AG04450 (cell line): ENCODE measurements at places on chromosomes 6 and 20.

- peak; percentile 4 for DNase-seq
Observed at GRCh38 chr6:73152966-73153757, 72.1 kb downstream of the KHDC1L start.

DNA sequence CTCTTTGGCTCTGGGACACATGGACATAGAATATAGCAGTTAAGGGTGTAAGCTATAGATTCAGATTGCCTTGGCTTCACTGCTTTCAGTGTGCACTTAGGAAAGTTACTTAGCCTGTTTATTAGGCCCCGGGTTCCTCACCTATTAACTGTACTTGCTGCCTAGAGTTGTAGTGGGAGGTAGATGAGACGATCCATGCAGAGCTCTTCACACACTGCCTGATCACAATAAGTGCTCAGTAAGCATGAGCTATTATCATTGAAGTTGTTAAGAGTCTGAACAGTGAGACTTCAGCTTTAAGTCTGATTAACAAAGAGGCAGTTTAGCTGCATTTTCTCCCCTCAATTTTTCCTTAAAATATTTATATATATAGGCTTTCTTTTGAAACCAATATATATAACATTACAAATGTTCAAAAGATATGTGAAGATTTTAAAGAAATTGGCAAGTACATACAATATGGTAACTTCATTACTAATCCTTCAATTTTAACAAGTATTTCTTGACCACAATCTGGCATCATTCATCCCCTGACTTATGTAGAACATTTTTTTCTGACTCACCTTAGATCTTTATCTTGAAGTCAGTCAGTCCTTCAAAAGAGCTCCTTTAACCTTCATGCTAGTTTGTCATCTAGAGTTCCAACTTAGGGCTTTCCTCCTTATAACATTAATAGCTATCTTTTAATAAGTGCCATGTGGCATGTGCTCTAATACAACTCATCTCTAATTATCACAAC lies 20.5 kb upstream of the SUPT3H start:
- DNase-seq: no peak

GRCh38 chr6:47392251-47392650 lies 82.5 kb upstream of the TNFRSF21 start:
- DNase-seq: no peak

DNA sequence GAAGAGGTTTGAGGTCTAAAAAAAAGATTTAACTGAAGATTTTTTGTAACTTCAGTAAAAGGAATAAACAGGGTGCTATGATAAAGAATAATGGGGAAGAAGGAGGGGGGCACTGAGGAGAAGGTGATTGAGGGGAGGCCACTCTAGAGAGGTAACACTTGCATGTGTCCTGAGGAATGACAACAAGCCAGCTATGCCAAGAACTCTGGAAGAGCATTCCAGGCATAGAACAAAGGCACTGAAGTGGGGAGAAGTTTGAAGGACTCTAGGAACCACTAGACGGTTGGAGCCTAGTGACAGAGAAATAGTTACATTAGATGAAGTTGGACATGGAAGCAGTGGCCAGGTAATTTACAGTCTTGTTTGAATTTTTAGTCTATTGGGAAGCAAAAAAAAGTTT lies 10.8 kb upstream of the SF3B5 start:
- no peak for DNase-seq

- DNase-seq: no peak
Observed at GRCh38 chr6:155813548-155813947, 357.9 kb upstream of the NOX3 start.

- no peak for DNase-seq
Observed at GRCh38 chr6:161443848-161444247, 170.0 kb upstream of the AGPAT4 start.

- DNase-seq: no peak
Observed at GRCh38 chr20:19913349-19913748, 103.8 kb upstream of the NAA20 start.

GRCh38 chr20:51486197-51487005 lies 56.1 kb downstream of the NFATC2 start:
- DNase-seq: peak; percentile 37

DNA sequence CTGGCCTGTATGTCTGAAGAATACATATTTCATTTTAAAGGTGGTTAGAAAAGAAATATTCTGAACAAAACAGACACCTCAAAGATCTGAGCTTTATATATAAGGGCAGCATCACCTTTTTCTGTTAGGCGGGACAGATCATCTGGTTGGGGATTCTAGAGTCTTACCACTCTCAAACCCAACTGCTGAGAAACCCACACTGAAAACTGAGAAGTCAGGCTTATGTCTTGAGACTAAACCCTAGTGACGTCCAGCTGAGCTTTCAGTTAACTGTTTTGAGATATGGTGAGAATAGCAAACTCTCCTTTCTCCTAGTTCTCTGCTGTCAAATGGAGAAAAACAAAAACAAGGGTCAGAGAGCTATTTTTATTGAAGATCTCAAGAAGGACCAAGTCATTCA lies 63.7 kb upstream of the CCN6 start:
- DNase-seq: no peak

- DNase-seq: no peak
Observed at GRCh38 chr6:12548526-12548925, 168.0 kb upstream of the PHACTR1 start.

- no peak for DNase-seq
Observed at GRCh38 chr6:150835620-150836019, 29.9 kb upstream of the MTHFD1L start.

GRCh38 chr6:18451756-18452155 lies 64.6 kb downstream of the RNF144B start:
- DNase-seq: no peak

DNA sequence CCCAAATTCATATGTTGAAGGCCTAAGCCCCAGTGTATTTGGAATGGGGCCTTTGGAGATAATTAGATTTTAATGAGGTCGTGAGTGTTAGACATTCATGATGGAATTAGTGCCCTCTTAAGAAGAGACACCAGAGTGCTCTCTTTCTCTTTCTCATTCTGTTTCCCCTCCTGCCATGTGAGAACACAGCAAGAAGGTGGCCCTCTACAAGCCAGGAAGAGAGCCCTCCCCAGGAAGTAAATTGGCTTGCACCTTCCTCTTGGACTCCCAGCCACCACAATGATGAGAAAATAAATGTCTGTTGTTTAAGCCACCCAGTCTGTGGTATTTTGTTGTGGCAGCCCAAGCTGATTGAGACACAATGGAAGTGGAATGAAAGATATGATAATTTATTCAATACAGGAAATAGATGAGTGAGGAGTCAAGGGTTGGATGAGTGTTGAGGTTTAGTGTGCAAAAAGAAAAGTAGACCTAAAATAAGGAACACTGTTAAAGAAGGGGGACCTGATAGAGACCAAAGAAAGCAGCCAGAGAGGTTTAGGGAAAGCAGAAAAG lies 25.9 kb upstream of the ATXN1 start:
- no peak for DNase-seq

- DNase-seq: no peak
Observed at GRCh38 chr20:21259346-21259745, 43.8 kb upstream of the XRN2 start.

DNA sequence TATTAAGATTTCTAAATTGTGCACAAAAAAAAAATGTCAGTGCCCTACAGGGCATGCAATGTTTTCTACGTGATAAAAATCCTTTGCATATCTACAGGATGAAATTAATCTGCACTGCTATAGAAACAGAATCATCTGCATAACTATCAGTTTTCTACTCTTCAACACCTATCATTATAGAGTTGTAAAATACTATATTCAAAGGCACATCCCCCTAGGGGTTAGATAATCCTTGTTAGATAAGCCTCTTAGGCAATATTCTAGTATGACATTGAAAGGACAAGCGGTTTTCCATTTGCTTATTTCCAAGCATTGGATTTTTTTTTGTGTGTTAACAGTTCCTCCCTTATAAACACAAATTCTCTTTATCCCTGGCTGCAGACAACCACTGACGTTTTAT lies 98.7 kb upstream of the LAMA2 start:
- no peak for DNase-seq

GRCh38 chr6:157126183-157127098 lies 196.9 kb downstream of the TMEM242 start:
- no peak for DNase-seq

DNA sequence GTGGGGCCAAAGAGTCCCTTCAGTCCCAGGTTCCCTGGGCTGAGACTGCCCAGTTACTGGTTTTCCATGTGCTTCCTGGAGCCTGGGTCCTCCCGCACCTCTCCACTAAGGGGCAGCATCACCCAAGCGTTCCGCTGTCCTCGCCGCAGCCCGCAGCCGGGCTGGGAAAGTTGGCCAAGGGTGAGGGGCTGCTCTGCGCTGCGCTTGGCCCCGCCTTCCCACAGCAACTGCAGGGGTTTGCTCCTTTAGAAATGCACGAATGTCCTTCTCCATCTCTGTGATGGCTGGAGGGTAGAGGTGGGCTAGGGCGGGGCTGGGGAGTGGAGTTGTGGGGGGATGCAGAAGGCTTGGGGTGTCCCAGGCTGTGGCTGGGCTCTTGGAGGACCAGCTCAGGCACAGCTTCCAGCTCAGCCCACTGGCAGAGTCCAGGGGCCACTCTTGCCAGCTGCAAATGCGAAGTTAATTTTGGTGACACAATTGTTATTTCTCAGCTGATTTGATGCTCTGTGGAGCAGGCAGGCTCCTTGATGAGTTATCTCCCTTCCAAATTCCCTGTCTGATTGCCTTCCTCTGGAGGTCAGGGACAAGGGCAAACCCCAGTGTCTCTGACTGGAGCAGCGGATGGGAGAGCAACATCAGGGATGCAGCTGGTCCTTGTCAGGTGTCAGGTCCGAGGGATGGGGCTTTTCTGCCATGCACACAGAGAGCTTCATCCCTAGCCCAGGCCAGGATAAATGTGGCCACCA lies 63.2 kb downstream of the NOL4L start:
- no peak for DNase-seq

- DNase-seq: no peak
Observed at GRCh38 chr6:41785689-41786450, 1.6 kb upstream of the TOMM6 start.

- DNase-seq: no peak
Observed at GRCh38 chr6:148989585-148989984, 242.8 kb downstream of the UST start.

GRCh38 chr20:51265361-51265760 lies 242.5 kb upstream of the KCNG1 start:
- DNase-seq: no peak

DNA sequence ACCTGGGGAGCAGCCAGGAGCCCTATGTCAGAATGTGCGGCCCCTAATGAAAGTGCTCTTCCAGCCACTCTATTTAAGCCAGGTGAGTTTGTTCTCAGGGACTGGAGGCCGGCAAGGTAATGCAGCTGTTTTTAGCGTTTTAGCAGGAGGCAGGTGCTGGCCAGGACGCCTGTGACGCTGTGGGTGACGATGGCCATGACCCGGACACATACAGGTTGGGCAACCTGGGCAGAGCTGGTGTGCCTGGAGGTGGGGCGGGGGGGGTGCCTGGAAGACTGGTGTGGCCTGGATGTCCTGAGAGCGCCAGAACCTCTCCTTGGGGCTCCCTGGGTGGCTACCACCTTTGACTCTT lies 51.7 kb downstream of the RBM38 start:
- no peak for DNase-seq

DNA sequence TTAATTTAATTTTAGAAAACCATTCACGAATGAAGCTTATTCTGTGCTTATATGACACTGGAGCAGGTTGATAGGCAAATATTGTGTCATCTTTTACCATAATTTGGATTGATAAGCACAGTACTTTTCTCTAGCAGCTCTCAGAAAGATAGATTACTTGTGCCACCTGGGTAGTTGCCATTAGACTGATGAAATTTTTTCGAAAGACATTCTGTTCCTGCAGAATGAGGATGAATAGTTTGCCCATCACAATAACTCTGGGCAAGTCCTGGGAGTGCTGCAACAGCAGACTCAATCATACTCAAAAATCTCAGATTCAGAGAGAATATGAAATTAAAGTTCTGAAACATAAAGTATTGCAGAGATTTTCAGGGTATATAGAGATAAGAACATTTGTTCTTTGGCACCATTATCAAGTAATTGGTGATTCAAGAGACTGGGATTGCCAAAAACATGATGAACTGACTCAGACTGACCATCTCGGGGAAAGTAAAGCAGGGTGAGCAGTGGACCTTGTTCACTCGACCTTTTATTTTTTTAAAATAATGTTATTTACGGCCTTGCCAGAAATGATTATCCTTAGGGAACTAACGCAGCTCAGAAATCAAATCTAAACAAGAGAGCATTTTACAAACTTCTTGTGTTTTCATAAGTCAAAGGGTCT lies 65.8 kb upstream of the PTCHD4 start:
- no peak for DNase-seq

GRCh38 chr6:132063738-132064137 lies 112.6 kb upstream of the CCN2 start:
- peak; percentile 47 for DNase-seq

GRCh38 chr6:134372603-134373281 lies 54.8 kb upstream of the SGK1 start:
- no peak for DNase-seq

DNA sequence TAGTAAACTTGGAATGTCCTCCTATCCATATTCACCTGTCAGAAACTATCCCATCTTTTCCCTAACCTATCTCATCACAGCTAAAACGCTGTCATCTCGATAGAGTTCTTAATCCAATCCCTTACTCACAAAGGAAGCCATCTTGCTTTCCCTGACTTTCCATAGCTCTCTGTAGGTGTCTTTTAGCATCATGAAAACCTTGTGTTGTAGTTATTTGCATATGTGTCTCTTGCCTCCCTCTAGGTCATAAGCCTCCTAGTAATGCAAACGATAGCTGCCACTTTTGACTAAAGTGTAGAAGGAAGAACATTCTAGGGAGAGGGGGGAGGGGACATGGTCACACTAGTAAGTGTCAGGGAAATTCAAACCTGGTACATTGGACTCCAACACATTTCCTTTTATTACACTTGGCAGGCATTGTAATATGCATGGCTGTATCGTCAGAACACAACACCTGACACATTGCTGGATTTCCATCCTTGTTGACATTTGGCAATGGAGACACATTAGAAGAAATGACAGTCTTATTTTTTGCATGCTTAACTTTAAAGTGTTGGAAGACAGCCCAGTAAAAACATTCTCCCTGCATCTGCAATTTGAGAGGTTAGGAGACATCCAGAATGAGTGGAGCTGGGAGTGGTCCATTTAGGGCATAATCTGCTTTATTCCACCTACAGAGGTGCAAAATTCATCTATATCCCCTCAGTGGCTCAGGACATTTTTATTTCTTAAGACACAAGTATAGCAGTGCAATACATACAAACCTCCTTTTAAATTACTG lies 283.4 kb downstream of the HAO1 start:
- DNase-seq: no peak
